HAP-1 (cell line): ENCODE measurements at places on chromosomes 11 and 22.

- DNase-seq, result peak; percentile 17
These were observed 649 bp downstream of the PRRG4 start for GRCh38 chr11:32830413-32830738.

DNA sequence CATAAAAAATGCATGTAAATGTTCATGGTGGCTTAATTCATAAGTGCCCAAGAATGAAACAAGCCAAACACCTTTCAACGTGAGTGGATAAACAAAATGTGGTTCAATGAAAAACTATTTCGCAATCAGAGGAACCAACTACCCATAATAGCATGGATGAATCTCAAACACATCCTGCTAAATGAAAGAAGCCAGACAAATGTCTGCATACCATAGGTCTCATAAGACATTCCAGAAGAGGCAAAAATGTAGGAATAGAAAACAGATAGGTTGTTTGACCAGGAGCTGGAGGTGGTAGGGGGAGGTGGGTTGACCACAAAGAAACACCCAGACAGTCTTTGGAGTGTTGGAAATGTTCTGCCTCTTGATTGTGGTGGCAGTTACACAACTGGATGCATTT, 13.2 kb upstream of the OSBPL5 start:
- DNase-seq, result no peak

GRCh38 chr11:120482149-120482548, 29.4 kb upstream of the GRIK4 start:
- no peak for DNase-seq

- DNase-seq, result no peak
These were observed 15.1 kb upstream of the SLC25A18 start for GRCh38 chr22:17548010-17548755.

DNA sequence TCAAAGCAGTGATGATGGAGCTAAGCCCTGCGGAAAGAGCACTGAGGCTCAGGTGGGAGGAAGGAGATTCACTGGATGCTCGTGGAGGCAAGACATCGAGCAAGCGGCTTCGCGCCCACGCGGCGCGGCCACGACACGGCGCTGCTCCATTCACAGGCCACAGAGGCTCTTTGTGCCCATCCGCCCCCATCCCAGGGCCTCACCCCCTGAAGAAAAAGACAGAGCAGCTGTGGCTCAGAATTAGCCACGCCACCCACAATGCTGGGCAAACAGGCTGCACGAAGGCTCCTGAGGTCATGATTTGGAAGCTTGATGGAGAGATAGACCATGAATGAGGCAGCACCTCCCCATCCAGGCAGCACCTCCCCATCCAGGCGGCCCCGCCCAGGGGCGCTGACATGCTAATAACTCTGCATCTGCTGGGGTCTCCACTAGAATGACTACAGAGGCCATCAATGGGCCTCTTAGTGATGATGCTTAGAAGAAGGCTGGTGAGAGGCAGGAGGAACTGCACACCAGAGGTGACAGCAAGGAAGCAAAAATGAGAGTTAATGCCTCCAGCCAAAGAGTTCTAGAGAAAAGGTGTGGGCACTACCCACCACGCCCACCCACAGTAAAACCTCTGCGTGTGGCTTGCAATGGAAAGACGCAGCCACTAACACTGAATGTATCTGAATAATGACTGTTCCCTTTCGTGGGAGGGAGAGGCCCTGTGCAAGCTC, 43.5 kb downstream of the MYH9 start:
- no peak for DNase-seq

DNA sequence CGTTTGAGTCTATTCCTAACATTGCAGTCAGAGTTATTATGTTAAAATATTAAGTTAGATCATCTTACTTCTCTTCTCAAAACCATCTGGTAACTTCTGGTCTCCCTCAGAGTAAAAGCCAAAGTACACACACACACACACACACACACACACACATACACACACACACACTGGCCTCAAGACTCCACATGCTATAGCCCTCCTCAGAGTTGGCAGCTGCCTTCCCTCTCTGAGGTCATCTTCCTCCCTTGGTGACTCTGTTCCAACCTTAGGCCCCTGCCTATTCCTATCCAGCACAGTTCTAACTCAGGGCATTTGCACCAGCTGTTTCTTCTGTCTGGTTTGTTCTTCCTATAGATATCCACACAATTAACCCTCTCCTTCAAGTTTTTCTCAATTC, 272.0 kb upstream of the SESN3 start:
- DNase-seq, result no peak

- no peak for DNase-seq
These were observed 15.3 kb upstream of the RASL10A start for GRCh38 chr22:29330753-29331152.

DNA sequence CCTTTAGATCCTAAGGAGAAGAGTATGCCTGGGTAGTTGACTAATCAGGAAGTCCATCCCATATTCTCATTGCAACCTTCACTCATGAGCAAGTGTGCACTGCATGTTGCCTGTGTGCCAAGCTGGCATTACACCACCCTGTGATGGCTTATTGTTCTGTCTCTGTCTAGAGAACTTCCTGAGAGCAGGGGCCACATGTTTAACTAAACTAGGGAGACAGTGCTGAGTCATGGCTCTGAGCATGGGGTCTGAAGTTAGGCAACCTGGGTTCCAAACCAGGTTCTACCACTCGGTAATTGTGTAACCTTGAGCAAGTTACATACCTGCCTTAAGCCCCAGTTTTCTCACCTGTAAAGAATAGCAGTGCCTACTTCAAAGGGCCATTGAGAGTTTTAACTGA, 39.6 kb downstream of the CSNK2A3 start:
- no peak for DNase-seq

DNA sequence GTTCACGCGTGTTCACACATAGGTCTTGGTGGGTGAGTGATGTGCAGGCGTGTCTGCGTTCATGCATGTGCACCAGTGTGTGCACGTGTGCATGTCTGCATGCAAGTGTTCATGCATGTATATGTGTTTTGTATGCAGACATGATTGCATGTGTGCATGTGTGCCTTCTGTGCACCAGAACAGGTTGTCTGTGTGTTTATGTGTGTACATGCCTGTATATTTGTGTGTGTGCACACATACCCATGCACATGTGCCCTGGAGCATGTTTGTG, 4.9 kb downstream of the ZDHHC8 start:
- DNase-seq, result no peak

GRCh38 chr11:62497132-62497801, 49.3 kb downstream of the AHNAK start:
- DNase-seq, result no peak

DNA sequence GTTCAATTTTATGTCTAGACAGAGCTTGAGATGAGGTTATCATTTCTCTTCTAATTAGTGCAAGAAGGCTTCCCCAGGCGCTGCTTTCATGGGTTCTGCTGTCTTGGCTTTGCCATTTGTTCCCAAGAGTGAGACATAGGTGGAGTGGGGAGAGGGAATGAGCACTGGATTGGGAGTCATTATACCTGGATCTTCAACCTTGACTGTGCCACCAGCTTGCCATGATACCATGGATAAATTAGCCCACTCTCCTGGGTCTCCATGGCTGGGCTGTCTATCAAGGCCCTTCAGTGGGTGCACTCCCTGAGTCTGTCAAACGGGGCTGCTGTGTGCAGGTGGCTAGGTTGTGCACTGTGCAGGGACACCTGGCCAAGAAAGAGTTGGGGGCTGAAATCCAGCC, 15.6 kb upstream of the NECTIN1 start:
- no peak for DNase-seq

GRCh38 chr11:66126064-66126463, 56.0 kb downstream of the PACS1 start:
- no peak for DNase-seq

DNA sequence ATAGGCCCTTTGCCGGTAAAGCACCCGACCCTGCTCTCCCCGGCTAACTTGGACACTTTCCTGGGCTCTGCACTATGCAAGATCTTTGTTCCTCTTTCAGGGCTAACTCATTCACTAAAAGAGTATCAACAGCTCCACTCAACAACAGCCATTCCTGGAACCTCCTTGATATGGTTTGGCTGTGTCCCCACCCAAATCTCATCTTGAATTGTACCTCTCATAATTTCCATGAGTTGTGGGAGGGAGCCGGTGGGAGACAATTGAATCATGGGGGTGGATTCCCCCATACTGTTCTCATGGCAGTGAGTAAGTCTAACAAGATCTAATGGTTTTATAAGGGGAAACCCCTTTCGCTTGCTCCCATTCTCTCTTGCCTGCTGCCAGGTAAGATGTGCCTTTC, 330.0 kb downstream of the TENM4 start:
- no peak for DNase-seq

- DNase-seq, result no peak
These were observed 439.1 kb downstream of the ETS1 start for GRCh38 chr11:128148208-128148607.

DNA sequence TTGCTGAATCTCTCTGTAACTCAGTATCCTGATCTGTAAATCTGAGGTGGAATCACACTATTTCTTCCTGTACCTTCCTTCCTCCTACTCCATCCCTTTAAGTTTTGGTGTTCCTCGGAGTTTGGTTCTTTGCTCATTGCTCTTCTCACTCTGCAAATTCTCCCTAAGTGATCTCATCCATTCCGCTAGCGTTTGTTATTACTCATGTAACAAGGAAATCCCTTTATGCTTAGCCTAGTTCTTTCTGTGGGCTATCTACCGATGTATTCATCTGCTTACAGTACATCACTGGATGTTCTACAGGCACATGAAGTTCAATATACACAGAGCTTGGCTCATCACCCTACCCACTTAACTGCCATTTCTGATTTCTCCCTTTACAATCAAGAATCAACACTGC, 1.6 kb upstream of the CEP295 start:
- DNase-seq, result no peak

DNA sequence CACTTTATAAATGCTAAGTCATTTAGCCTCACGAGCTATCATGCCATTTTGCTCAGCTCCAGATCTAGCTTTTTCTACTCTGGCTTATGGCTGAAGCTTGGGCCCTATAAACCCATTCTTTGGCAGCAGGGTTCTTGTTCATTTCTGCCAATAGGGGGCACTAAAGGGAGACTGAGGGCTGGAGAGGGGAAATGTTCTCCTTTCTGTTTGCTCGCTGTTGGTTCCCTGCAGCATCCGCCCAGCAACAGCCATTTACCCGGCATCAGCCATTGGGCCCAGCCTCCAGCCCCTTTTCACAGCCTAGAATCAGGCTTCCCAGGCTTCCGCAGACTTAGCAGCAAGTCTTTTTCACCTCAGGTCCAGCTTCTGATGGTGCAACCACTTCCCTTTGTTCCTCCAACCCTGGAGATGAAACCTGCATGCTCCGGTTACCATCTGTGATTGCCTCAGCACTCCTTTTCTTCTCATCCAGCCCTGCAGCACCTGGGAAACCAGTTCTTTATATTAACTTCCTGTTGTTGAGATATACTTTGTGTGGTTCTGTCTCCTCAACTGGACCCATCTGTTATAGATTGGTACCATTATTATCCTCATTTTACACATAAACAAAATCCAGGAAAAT, 4.2 kb upstream of the ME3 start:
- DNase-seq, result peak; percentile 35

DNA sequence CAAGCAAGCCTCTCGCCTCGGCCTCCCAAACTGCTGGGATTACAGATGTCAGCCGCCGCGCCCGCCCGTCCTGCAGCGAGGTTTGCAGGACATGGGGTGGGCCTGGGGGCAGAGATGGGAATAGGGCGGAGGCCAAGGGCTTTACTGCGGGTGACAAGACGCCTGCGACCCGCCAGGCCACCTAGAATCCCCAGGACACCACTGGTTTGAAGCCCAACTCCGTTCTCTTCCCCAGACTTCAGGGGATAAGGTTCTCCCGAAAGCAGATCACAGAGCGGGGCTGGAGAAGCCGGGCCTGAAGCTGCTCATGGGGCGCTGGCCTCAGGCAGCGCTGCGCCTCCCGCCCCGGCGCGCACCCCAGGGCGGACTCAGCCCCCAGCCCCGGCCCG, 354 bp downstream of the POLR2L start:
- no peak for DNase-seq

DNA sequence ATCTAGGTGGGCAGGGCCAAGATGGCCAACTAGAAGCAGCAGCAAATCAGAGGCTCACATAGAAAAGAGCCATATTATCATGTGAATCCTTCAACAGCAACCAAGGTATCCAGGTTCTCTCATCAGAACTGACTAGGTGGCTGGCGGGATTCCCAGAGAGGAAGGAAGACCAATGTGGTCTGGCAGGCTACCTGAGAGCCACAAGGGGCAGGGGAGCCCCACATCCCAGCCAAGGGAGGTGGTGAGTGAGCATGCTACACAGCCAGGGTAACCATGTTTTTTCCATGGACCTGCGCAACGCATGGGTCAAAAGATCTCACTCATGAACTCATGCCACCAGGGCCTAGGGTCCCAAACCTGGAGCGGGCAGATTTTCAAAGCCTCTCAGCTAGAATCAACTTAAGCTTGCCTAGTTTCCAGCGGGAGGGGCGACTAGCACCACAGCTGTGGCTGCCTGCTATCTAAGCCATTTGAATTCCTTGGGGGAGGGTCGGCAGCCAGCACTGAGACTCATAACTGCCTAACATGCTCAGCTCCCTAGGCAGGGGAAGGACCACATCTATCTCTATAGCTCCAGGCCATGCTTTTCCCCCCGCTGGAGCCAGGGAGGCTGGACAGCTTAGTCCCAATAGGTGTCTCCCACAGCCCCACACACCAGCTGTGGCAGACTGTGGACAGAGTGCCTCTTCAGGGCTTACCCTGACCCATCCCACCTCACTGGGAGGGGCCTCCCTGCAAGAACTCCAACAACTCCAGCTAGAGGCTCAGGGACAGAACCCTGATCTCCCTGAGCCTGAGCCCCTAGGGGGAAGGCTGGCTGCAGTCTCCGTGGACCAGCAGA, 28.7 kb upstream of the CASP12 start:
- no peak for DNase-seq

- DNase-seq, result peak; percentile 75
These were observed 60.8 kb upstream of the CCDC179 start for GRCh38 chr11:22920939-22921565.

DNA sequence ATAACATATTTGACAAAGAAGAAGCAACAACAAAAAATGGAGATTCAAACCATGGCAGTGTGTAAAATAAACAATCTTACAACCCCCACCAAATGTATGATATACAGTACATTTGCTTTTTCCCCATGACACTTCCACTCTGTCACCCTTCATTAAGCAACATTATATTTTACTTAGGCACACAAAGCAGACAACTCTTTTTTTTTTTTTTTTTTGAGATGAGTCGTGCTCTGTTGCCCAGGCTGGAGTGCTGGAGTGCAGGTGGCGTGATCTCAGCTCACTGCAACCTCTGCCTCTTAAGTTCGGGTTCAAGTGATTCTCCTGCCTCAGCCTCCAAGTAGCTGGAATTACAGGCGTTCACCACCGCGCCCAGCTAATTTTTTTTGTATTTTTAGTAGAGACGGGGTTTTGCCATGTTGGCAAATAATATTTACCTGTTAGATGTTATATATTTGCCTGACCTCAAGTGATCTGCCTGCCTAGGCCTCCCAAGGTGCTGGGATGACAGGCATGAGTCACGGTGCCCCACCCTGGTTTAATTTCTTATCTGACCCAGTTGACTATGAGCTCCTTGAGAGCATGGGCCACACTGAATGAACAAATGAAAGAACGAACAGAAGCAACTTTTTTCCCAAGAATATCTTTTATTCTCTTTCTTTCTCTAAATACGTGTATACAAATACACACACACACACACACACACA, 5.5 kb upstream of the PCF11 start:
- DNase-seq, result no peak
